ENCODE measurements at places on chromosomes 6 and 20.

DNA sequence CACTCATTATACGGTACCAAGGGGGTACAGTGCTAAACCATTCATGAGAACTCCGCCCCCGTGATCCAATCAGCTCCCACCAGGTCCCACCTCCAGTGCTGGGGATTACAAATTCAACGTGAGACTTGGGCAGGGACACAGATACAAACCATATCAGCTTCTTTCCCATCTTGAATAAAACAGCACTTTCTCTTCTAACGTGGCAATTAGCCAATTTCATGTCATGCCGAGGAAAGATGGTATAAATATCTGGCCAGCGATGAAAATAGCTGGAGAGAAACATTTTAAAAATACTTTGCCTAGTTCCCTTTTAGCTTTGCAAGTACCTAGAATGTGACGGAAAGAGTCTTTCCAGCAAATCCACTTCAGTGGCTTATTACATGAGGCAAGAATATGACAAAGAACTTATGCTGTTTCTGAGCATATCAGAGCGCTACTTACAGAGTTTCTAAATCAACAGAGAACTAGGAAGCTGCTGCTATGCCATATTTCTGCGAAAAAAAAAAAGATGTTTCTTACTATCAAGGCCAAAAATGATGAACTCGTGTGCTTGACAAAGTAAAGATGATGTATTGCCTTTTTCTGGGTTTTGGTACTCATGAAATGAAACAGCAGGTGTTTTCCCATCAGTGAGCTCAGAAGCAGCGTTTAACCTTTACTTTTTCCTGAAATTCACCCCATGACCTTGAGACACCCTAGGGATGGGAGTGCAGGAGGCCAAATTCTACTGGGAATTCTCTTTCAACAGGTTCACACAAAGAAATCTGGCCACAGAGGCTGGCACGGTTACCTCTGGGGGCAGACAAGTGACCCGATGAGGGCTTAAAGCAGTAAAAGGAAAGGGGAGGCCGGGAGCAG, 37.9 kb downstream of the AGPAT4 start:
- DNase-seq: no peak
- peaks cover 24% of the 10 kb centered on the region for H3K4me1 ChIP-seq
- peaks cover 4% of the 10 kb centered on the region for H3K36me3 ChIP-seq
- H3K27ac ChIP-seq: no peak overlapping the region
- H3K4me3 ChIP-seq: no peak overlapping the region
- H3K27me3 ChIP-seq: no peaks in the 10 kb centered on the region

GRCh38 chr20:25738198-25738597, 41.5 kb upstream of the ZNF337 start:
- DNase-seq: no peak
- no peaks in the 10 kb centered on the region for H3K27me3 ChIP-seq
- no peak overlapping the region for H3K27ac ChIP-seq
- no peaks in the 10 kb centered on the region for H3K4me1 ChIP-seq

DNA sequence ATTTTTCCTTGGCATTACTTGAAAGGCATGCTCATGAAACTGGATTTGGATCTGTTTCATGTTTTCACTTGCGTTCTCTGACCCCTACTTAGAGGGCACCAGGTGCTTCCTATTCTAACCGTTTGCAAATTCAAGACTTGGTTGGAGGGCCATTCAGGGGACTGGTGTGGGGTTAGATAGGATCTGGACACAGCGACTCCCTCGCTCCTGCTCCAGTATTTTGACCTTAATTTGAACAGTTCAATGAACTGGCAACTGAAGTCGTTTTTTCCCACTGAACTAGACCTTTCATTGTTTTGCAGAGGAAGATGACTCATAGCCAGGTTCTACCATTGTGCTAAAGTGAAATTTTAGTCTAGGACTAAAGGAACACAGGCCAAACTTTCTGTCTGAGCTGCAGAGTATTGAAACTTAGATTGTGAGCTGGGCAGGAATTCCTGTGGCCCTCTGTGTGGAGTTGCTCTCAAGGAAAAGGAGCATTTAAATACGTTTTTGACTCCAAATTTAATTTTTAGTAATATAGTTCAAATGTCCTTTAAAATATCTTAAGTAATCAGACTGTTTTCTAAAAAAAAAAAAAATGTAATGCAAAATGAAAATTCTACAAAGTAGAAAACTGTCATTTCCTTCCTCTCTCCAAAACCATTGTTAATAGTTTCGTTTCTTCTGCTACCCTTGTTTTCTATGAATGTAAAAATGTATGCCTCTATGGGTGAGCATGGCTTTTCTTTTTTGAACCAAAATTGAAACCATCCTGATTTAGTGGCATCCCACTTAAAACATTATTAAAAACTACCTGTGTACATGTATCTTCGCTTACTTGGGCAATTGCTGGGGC, 64.8 kb downstream of the UTRN start:
- H3K4me3 ChIP-seq: no peak overlapping the region
- no peaks in the 10 kb centered on the region for H3K4me1 ChIP-seq
- H3K36me3 ChIP-seq: no peaks in the 10 kb centered on the region
- no peak overlapping the region for H3K27ac ChIP-seq
- no peaks in the 10 kb centered on the region for H3K27me3 ChIP-seq
- no peak for DNase-seq

DNA sequence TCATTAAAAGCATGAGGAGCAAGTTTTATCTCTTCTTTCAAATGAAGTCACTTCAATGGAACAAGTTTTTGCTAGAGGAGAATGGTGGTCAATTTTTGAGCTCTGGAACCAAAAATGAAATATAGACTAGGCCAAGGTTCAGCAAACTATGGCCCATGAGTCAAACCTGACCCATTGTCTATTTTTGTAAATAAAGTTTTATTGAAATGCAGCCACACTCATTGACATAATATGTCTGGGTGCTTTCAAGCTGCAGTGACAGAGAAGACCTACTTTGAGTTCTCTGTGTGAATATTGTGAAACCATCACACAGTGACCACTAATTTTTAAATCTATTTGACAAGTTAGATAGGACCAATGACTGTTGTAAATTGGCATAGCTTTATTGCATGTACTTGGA, 13.4 kb downstream of the RAE1 start:
- H3K36me3 ChIP-seq: peaks cover 34% of the 10 kb centered on the region
- no peaks in the 10 kb centered on the region for H3K27me3 ChIP-seq
- no peaks in the 10 kb centered on the region for H3K4me1 ChIP-seq
- DNase-seq: no peak
- no peak overlapping the region for H3K4me3 ChIP-seq
- H3K27ac ChIP-seq: no peak overlapping the region

GRCh38 chr6:131199568-131200272, 64.5 kb downstream of the AKAP7 start:
- no peak overlapping the region for H3K27ac ChIP-seq
- no peaks in the 10 kb centered on the region for H3K27me3 ChIP-seq
- no peak for DNase-seq
- no peak overlapping the region for H3K4me3 ChIP-seq
- H3K36me3 ChIP-seq: peaks cover 4% of the 10 kb centered on the region

GRCh38 chr6:32668226-32668747, 1.8 kb upstream of the HLA-DQB1 start:
- no peak overlapping the region for H3K27ac ChIP-seq
- H3K36me3 ChIP-seq: no peaks in the 10 kb centered on the region
- peak; percentile 33 for DNase-seq
- no peak overlapping the region for H3K4me3 ChIP-seq
- peaks cover 7% of the 10 kb centered on the region for H3K27me3 ChIP-seq

DNA sequence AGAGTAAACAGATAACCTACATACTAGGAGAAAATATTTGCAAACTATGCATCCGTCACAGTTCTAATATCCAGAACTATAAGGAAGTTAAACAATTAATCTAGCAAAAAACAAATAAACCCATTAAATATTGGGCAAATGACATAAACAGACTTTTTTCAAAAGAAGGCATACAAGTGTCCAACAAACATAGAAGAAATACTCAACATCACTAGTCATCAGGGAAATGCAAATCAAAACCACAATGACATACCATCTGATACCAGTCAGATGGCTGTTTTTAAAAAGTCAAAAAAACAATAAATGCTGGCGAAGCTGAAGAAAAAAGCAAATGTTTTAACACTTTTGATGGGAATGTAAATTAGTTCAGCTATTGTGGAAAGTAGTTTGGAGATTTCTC, 1117.7 kb upstream of the MAP3K7 start:
- H3K27ac ChIP-seq: no peak overlapping the region
- no peak for DNase-seq
- H3K36me3 ChIP-seq: no peaks in the 10 kb centered on the region
- H3K4me3 ChIP-seq: no peak overlapping the region

- DNase-seq: no peak
- no peak overlapping the region for H3K4me3 ChIP-seq
- H3K36me3 ChIP-seq: no peaks in the 10 kb centered on the region
- H3K27me3 ChIP-seq: no peaks in the 10 kb centered on the region
- H3K27ac ChIP-seq: no peak overlapping the region
- H3K4me1 ChIP-seq: peaks cover 5% of the 10 kb centered on the region
Observed at GRCh38 chr6:39769012-39769411, 23.2 kb upstream of the DAAM2 start.

DNA sequence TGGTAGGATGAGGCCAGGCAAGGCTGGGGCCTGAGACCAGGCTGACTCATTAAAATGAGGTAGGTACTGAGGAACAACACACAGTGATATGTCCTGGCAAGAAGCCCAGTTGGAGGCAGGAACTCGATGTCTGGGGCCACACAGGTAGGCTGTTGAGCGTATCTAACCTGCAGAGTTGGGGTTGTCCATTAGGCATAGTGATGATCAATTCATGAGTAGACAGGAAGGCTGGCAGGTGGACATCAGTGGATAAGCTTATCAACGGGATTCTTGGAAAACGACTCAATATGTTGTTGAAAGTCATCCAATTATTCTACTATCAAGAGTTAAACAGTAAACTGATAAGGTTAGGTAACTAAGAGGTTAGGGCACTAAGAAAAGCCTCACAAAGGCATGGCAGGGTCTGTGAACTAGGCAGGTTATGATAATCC, 193.2 kb upstream of the COL21A1 start:
- no peaks in the 10 kb centered on the region for H3K4me1 ChIP-seq
- no peaks in the 10 kb centered on the region for H3K27me3 ChIP-seq
- H3K27ac ChIP-seq: no peak overlapping the region
- H3K4me3 ChIP-seq: no peak overlapping the region
- H3K36me3 ChIP-seq: no peaks in the 10 kb centered on the region

DNA sequence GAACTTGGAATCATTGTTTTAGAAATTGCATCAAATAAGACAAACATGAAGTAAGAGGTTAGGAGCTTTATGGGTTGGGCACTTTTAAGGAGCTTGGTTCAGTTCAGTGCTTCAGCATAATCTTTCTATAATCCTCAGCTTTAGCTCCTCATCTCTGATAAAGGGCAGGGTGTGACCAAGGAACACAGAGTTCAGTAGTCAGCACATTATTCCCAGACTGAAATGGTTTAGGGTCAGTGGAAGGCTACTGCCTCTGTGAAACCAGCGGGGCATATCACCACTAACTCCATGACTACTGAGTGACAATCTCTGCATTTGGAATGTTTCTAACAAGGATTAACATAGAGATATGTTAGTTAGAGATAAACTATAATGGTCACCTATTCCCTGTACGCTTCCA, 36.9 kb downstream of the CRYBG1 start:
- no peak overlapping the region for H3K4me3 ChIP-seq
- DNase-seq: no peak
- no peak overlapping the region for H3K27ac ChIP-seq
- H3K4me1 ChIP-seq: no peaks in the 10 kb centered on the region
- H3K27me3 ChIP-seq: no peaks in the 10 kb centered on the region
- no peaks in the 10 kb centered on the region for H3K36me3 ChIP-seq

GRCh38 chr20:57762531-57763234, 52.9 kb upstream of the PMEPA1 start:
- no peaks in the 10 kb centered on the region for H3K4me1 ChIP-seq
- H3K36me3 ChIP-seq: no peaks in the 10 kb centered on the region
- H3K27ac ChIP-seq: no peak overlapping the region
- H3K4me3 ChIP-seq: no peak overlapping the region

DNA sequence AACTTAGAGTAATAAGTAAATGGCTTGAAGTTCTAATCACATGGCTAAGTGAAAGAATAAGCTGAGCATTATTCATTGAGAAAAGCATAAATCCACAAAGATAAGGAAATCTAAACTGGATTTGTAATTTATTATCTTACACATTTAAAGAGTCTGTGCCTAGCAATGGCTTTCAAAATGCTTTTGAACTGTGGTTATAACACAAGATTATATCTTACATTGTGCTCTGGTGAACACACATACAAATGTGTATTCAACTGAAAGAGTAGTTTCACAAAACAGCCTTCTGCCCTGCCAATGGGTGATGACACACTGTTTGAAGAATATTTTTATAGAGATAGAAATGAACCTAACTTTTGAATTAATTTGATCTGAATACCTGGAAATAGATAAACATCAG, 83.3 kb downstream of the AFDN start:
- no peak for DNase-seq
- H3K27ac ChIP-seq: no peak overlapping the region
- peaks cover 4% of the 10 kb centered on the region for H3K36me3 ChIP-seq
- no peak overlapping the region for H3K4me3 ChIP-seq
- H3K27me3 ChIP-seq: no peaks in the 10 kb centered on the region

DNA sequence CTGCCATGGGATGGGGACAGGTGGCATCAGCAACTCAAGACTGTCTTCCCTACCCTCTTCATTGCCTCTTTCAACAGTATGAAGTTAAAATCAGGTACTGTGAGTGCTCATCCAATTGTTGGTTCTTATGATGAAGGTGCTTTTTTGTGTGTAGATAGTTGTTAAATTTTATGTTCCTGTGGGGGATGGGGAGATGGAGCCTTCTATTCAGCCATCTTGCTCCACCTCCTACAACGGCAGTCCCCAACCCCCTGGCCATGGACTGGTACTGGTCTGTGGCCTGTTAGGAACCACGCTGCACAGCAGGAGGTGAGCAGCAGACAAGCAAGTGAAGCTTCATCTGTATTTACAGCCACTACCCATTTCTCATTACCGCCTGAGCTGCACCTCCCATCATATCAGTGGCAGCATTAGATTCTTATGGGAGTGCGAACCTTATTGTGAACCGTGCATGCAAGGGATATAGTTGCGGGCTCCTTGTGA, 47.8 kb upstream of the TOP1 start:
- no peak overlapping the region for H3K4me3 ChIP-seq
- no peaks in the 10 kb centered on the region for H3K36me3 ChIP-seq
- H3K4me1 ChIP-seq: no peaks in the 10 kb centered on the region
- no peak for DNase-seq
- no peaks in the 10 kb centered on the region for H3K27me3 ChIP-seq

DNA sequence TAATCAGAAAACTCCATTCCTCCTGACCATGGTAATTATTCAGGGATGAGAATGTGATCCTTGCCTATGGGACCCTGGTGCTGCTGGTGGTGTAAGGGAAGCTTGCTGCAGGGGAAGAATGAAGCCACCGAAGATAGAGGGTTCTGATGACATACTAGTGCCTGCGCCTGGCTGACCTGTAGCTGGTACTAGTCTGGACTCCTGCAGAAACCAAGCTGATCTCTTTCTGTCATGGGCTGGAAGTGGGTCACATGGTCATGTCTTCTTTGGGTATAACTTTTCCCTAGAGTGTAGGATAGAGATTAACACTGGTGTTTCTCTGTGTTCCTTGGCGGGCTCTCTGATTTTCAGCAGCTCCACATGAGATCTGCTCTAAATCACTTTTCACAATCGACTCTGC, 8.6 kb upstream of the SLC4A11 start:
- no peak overlapping the region for H3K4me3 ChIP-seq
- no peak overlapping the region for H3K27ac ChIP-seq
- peak; percentile 32 for DNase-seq
- peaks cover 12% of the 10 kb centered on the region for H3K4me1 ChIP-seq
- H3K36me3 ChIP-seq: peaks cover 39% of the 10 kb centered on the region
- H3K27me3 ChIP-seq: peaks cover 14% of the 10 kb centered on the region

All from spinal cord (tissue), 10 donors.